ENCODE measurements at places on chromosomes 12 and 14.

DNA sequence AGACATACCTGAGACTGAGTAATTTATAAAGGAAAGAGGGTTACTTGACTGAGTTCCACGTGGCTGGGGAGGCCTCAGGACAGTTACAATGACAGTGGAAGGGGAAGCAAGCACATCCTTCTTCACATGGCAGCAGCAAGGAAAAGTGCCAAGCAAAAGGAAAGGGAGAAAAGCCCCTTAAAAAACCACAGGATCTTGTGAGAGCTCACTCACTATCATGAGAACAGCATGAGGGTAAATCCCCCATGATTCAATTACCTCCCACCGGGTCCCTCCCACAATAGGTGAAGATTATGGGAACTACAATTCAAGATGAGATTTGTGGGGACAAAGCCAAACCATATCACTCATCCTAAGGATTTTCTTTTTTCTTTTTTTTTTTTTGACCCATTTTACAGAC lies 177.8 kb upstream of the EEA1 start:
- no peak for DNase-seq

DNA sequence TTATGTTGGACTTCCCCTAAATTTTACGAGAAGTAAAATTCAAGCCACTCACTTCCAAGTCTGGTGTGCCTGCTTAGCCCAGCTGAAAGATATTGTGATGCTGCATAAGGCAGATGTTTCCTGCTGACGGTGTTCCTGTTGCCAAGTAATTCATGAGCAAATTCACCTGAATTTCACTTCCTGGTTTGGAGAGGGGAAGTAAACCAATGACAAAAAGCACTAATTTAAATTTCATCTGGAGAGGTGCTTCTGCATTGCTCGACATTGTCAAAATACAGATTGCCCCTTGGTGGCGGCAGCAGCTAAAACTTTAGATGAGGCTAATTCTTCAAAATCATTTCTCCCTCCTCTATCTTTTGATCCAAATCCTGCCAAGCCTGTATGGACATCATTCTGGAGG lies 281.1 kb downstream of the AACS start:
- no peak for DNase-seq

DNA sequence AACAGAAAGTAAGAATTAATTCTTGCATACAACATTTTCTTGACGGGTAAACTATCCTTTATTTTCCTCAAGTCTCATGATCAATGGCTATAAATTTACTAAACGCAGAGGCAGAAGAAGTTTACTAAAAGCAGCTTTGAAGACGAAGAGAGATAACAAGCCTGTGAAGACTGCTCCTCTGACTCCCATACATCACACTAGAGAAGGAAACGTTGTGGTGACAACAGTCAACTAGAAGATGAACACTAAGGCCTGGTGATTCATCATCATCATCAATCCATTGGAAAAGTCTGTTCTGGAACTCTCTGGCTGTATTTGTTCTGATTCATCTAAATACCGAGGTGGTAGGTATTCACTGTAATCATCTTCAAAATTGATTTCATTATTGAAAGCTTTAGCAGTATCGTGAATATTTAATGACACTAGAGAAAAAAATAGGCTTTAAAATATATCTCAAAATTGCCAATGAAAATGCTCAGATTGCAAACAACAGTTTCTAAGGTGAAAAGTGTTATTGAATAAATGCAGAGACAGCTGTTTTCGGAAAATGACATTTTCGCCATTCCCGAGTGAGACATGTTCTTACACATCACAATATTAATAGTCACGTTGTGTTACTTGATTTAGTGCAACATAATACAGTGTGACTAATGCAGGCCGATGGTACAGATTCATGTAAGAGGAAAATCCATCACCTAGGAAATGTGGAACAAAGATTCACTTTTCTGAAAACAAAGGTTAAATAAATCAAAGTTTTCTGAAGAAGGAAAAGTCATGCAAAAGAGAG lies 260.5 kb downstream of the C12orf50 start:
- no peak for DNase-seq

DNA sequence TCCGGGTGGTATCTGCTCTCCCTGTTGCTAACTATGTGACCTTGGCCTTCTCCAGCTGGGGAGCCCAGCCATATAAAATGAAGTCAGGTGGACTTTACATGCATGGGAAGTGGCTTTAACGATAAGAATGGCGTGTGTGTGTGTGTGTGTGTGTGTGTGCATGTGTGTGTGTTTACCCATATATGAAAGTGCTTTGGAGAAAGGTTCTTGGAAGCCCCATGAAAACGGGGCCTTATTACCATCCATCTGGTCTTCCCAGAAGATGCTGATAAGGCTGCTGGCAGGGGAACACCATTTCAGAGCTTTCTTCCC lies 94.8 kb downstream of the LRRC74A start:
- no peak for DNase-seq

DNA sequence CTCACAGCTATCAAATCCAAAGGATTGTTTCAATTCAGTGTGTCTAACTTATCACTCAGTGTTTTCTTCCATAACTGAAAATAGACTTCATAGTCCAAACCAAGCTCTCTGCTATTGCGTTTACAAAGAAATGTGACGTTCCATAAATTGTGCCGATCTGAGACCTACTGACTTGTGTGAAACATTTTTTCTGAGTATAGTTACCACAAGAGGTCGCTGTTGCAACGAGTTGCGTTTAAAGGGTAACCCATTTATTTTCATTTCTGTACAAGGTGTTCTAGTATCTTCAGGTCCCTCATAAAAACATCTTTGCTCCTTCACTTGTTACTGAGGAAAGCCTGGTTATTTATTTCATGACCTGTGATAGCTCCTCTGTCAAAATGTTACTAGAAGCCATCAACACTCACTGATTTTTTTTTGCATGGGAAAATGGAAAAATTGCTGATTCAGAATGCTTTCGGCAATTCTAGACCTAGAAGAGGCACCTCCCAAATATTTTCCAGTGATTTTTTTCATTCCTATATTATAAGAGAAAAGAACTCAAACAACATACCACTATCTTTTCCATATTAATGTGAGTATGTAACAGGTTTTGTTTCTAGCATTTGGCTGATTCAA lies 60.9 kb upstream of the OR4E1 start:
- DNase-seq, result no peak

DNA sequence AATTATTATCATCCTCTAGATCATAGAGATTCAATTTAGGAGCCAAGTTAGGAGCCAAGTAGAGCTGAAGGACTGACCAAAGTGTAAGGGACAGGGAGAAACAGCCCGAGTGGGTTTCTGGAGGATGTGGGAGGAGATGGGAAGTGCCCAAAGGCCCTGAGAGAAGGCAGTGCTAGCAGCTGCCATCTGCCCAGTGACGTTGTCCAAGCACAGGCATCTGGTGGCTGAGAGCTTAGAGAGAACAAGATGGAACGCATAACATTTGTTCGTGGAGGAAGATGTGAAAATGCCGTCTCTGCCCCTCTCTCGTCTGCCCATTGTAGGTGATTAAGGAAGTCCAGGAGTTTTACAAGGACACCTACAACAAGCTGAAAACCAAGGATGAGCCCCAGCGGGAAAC lies 34.7 kb downstream of the CD9 start:
- DNase-seq, result no peak

- DNase-seq, result no peak
Observed at GRCh38 chr12:91744597-91744996, 401.0 kb downstream of the BTG1 start.

DNA sequence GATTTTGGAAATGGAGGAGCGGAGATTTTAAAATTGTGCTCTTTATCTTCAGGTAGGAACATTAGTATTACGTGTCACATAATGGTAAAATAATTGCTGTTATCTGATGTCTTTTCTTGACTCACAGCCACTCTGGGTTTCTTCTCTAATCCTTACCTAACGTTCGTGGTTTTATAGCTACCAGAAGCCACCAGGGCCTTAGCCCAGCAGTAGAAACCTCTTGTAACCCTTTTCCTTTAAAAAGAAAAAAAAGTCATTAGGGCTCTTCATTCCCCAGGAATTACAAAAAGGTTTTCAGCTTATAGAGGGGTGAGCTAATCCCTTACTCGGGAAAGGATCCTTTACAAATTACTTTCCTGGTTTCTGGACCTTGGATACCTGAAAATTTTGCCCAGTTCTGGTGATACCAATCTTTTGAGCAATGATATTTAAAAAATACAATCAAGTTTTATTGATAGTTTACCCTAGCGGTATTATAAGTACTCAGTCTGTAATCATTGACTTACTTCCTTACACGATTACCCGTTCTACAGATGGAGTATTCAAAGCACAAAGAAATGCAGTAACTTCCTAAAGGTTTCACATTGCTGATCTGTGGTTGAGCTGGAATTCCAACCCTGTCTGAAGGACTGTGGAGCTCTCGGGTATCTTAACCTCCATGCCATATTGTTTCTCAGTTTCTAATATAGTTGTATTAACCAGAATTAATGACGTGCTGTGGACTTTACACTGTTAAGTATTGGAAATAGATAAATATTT lies 1.6 kb downstream of the GABARAPL1 start:
- DNase-seq, result no peak
